ENCODE measurements at places on chromosomes 2 and 18.

- no peak for DNase-seq
Measured at GRCh38 chr2:46539327-46540276, 60.2 kb downstream of the TMEM247 start.

DNA sequence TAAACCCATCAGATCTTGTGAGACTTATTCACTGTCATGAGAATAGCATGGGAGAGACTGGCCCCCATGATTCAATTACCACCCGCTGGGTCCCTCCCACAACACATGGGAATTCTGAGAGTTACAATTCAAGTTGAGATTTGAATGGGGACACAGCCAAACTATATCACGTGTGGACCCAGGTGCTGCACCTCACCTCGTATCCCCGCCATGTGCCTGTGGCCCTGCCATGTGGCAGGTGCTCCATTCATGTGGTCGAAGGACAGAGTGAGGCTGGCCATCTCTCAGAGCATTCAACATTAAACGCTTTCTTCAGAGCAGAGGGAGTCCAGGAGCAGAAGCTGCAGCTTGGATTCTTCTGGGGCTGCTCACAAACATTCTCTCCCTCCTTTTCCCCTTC lies 32.3 kb downstream of the MROH2A start:
- DNase-seq, result no peak

DNA sequence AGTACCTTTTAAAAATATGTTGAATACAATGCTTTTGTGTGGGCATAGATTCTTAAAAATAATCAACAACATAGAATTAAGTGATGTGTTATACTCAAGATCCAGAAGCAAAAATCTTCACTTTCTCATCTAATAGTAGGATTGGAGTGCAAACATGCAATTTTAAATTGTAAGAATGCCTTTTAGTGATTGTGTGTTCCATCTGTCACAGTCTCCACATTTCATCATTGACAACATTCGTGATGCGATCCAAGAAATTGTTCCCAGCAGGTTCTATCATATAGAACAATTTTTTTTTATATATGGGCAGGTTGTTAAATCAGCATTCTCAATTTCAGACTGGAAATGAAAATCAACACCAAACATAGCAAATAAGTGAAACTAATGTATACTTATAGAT lies 1671.8 kb upstream of the SLC39A10 start:
- no peak for DNase-seq

- no peak for DNase-seq
Measured at GRCh38 chr2:41990245-41990644, 57.6 kb upstream of the PKDCC start.

DNA sequence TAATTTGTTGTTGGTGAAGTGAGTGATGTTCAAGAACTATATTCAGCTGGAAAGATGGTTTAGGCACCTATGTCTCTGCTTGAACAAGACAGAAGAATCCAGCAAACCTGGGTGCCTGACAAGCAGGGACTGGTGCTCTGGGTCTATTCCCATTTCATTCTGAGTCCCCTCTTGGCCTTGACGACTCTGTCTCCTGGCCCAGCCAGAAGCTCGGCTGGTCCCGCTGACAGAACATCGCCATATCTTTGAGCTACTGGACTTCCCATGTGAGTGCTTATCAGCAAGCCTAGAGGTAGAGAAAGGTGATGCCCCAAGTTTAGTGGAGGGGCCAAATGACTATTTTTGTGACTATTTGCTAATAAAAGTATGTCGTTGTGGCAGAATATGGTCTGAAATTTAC lies 48.2 kb downstream of the SDC1 start:
- no peak for DNase-seq

DNA sequence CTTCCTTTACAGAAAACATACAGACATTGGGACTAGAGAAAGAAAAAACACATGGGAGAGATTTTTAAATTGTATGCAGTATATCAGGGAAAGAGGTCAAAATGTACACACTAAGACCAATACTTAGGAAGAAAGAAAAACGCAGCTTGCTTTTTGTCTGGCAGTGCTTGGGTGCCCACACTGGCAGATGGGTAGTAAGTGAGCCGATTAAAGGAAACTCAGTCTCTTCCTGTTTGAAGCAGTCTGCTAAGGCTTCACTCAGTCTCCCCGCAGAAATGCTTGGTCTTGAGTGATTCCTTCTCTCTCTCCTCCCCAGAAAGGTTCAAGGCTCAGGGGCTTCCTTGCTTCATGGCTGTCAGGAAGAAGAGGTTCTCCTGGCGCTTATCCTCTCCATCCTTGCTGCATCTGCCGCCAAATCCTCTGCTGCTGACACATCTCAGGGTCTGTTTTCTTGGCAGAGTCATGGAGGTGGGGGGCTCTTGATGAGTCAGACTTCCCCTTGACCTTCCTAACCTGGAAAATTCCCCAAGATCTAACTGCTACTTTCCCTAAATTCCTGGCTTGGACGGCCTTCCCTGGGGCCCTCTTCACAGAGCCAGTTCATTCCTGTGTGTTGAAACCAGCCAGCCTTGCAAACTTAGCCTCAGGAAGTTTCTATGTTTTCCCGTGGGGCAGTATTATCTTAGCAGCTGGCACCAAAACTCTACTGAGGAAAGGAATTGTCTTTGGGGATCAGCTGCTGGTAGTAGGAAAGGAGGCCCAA lies 10.5 kb upstream of the TMSB10 start:
- no peak for DNase-seq

DNA sequence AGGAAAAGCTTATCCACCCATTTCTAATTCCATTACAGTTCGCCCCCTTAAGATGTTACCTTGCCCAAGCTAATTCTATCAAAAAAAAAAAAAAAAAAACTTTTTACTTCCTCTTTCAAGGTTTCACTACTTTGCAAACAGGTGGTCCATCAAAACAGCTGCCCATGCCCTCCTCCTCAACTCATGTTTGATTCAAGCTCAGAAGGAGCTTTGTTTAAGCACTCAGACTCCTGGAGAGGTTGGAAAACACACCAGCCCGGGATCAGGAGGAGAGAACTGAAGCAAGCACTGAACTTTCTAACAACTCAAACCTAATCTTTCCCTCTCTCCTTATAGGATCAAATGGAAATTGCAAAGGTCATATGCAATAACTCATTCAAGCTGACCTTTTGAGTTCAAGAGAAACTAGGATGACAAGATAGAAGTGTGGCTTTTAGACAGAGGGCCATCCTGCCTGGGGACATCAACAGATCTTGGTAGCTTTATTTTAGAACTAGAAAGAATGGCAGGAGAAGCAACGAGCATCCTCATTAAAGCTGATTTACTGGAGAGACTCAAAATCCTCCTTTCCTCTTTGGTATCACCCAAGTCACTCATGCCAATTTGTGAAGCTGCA lies 28.3 kb upstream of the FZD7 start:
- no peak for DNase-seq

- no peak for DNase-seq
Measured at GRCh38 chr18:48059455-48060010, 129.1 kb upstream of the SMAD2 start.

DNA sequence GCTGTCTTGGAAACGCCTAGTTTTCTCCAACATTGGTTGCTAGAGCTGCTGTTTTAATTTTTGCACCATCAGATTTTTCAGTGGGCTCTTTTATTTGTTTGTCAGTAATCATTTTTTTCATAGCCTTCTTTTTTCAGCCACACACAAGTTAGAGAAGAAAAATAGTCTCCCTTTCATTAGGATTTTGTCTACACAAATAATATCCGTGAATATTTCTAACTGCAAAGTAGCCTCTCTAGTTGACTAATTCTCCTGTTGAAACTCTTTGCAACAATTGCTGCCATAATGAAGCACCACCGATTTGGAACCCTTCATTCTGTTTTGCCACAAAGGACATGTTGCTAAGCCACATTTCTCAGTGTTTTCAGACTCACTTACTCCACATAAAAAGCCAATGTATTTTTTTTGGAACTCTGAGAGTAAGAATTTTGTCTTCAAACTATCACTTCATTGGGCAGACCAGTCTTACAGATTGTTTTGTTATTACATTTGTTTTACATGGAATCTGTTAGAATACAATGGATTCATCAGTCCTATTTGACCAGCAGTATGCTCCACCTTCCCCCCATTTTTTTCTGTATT lies 9.6 kb downstream of the KCNJ3 start:
- no peak for DNase-seq

- DNase-seq, result no peak
Measured at GRCh38 chr18:12291161-12291560, 16.9 kb upstream of the TUBB6 start.

DNA sequence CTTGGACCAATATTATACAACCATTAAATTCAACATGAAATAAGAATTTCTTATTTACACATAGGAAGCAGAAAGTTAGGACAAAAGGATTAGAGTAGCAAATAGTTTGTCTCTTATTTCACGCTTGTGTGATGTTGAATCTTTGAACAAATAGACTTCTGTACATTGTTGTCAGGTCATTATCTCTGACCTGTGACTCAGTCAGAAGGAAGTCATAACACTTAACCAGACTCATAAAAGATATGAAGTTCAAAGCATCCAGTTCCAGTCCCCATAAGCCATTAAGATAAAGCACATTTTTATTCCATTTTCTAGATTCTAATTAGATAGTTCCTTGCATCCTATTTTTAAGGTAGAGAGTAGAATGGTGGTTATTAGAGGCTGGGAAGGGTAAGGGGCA lies 130.8 kb downstream of the UPP2 start:
- DNase-seq, result no peak

GRCh38 chr2:101293544-101293943 lies 15.0 kb downstream of the RNF149 start:
- DNase-seq, result no peak

GRCh38 chr2:83370419-83370762 lies 1088.7 kb downstream of the SUCLG1 start:
- no peak for DNase-seq

DNA sequence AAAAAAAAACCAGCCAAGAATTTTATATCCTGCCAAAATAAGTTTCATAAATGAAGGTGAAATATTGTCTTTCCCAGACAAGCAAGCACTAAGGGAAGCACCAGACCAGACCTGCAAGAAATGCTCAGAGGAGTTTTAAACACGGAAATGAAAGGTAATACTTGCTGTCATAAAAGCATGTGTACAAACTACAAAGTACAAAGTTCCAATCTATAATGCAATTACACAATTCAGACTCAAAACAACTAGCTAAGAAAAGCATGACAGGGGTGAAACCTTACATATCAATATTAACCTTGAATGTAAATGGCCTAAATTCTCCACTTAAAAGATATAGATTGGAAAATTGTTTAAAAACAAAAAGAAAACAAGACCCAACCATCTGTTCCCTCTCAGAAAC lies 45.0 kb upstream of the ASXL3 start:
- DNase-seq, result no peak

DNA sequence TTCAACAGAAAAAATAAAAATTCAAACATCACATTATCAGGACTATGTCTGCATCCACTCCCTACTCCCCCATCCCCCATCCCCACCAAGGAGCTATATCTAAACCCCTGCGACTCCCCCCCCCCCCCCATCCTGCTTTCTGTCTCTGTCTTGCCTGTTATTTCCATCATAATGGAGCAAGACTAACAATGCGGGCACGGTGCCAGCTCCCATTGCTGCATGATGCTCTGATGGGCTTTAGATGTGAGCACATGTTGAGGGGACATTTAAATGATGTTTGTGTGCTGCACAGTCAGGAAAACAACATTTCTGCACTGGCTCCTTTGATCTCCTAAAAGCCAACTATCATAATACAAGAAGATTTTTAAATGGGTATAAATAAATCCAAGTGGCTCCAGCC lies 644.2 kb upstream of the SETBP1 start:
- DNase-seq, result peak; percentile 37

- DNase-seq, result no peak
Measured at GRCh38 chr18:75827751-75828287, 400.3 kb upstream of the SMIM21 start.

DNA sequence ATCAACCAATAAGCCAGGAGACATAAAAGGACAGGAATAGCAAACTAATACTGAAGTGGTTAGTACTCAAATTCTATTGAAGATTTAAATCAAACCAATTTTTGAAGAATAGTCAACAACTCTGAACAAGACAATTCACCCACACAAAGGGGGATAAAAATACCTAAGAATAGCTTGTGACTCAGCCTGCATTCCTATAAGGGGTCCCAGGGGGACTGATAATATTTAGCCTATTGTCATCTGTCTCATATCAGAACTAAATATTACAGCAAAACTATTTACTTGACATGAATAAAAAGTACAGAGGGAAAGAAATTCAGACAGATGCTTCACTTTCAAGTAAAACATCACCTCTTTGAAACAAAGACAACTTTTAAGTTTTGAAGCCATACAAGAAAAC lies 7.7 kb downstream of the ITSN2 start:
- DNase-seq, result no peak

DNA sequence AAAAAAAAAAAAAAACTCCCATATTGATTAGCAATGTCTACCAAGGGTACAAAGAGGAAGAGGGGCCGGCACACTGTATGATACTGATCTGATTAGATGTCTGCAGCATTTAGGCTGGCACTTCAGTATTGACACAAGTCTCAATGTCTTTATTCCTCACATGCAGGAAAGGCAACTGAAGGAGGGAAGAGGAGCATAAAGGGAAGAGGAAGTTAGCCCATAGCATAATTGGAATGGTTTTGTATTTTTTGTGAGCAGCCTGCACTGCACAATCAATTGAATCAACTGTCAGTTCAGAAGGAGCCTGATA lies 79.0 kb downstream of the DNER start:
- no peak for DNase-seq

- DNase-seq, result no peak
Measured at GRCh38 chr2:218271487-218271797, 1.1 kb downstream of the PNKD start.

DNA sequence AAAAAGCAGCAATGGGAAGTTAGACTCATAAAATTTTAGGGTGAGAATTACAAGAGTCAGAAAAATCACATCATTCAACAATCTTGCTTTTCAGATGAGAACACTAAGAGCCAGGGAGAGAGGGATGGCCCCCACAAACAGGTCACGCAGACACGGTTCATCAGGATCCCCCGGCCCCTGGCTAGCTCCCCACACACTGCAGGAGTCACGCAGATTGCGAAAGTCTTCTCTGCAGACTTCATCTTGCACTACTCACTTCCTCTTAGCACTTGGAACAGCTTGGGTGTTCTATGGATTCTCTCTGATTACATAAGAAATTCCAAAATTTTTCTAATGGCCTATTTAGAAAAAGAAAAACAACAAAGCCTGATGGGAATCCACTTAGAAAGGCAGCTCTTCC lies 21.6 kb upstream of the SULT1C2 start:
- DNase-seq, result no peak

- no peak for DNase-seq
Measured at GRCh38 chr2:213032607-213033006, 118.8 kb downstream of the IKZF2 start.

DNA sequence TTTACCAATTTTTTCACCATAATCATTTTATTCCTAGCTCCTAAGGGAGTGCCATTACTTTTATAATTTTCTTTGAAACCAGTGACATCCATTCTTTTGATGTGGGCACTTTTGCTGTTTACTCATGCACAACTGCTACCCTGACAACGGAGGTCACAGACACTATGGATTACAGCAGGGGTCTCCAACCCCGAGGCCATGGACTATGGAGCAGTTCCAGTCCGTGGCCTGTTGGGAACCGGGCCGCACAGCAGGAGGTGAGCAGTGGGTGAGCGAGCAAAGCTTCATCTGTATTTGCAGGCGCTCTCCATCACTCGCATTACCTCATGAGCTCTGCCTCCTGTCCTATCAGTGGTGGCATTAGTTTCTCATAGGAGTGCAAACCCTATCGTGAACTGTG lies 34.6 kb downstream of the PRPF40A start:
- no peak for DNase-seq

- no peak for DNase-seq
Measured at GRCh38 chr2:40346535-40347354, 105.1 kb downstream of the SLC8A1 start.

All from head of caudate nucleus (tissue), 42 donors.